Stimulated activated CD4-positive, alpha-beta T cell treated with anti-CD3 and anti-CD28 coated beads, Interleukin-2, amount 100 ng/mL, for 4 hours (primary cell): ENCODE measurements at places on chromosomes 11 and 22.

- DNase-seq: no peak
Observed at GRCh38 chr11:129326921-129327320, 48.7 kb upstream of the BARX2 start.

- no peak for DNase-seq
Observed at GRCh38 chr11:21628641-21629040, 564.2 kb upstream of the ANO5 start.

GRCh38 chr11:66614073-66614472 is 2.4 kb upstream of the RBM14 start:
- DNase-seq: no peak

DNA sequence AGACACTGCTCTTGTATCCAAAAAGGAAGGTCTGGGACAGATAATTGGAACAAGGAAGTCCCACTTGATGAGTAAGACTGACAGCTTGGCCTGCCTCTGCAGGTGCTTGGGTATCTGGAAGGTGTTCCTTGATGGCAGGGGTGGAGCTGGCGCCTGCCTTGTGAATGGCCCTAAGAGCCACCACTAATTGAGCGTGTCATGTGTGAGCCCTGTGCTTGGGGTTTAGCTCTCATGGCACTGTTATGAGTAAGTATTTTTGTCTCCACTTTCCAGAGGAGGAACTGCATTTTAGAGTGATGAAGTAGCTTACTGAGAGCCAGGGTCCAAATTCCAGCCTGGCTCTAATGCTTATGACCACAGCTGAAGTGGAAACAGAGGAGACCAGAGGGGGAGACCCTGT is 71.2 kb upstream of the NECTIN1 start:
- no peak for DNase-seq

- no peak for DNase-seq
Observed at GRCh38 chr11:65859812-65860277, 388 bp upstream of the MUS81 start.

DNA sequence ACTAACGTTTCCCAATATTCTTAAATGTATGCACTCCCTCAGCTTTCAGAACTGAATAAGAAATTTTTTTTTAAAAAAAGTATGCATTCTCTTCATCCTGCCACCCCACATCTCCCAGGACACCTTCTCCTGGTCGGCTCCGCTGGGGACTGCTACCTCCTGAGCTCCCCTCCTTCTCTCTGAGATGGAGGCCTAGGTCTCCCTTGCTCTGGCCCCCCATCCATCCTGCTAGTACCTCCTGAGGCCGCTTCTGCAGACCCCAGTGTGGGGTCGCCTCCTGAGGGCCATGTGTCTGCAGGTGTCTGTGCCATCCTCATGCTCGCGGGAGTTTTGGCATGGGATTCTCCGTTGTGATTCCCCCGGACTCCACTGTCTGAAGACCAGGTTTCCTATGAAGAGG is 27.8 kb downstream of the FAM118A start:
- no peak for DNase-seq

DNA sequence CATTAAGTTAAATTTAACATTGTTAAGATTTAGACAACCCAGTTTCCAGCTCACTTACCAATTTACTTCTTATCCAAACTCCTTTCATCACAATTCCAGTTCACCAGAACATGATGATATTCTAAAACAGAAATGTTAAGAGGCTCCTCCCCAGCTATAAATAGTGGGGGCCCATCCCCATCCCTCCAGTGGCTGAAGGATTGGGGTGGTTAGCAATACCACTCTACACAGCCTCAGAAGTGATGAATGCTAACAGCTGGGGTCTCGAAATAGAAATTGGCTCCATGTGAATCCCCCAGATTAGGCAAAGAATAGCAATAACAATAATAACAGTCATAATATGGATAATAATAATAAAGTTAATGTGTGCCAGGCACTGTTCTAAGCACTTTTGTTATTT is 97.9 kb upstream of the NCAM1 start:
- DNase-seq: no peak

- DNase-seq: no peak
Observed at GRCh38 chr11:84590106-84590505, 1037.0 kb downstream of the DLG2 start.

- no peak for DNase-seq
Observed at GRCh38 chr11:92735039-92735438, 234.4 kb upstream of the MTNR1B start.

- no peak for DNase-seq
Observed at GRCh38 chr11:46391578-46392420, at the start of gene CHRM4. Gene CHRM4 (minus strand): TSS chr11:46391776. CDS start chr11:46386557, 5,219 bp downstream.
